NCI-H345 (cell line): ENCODE measurements at places on chromosomes 11 and 22.

- no peak for DNase-seq
Observed at GRCh38 chr22:24441406-24442351, 14.3 kb downstream of the ADORA2A start.

DNA sequence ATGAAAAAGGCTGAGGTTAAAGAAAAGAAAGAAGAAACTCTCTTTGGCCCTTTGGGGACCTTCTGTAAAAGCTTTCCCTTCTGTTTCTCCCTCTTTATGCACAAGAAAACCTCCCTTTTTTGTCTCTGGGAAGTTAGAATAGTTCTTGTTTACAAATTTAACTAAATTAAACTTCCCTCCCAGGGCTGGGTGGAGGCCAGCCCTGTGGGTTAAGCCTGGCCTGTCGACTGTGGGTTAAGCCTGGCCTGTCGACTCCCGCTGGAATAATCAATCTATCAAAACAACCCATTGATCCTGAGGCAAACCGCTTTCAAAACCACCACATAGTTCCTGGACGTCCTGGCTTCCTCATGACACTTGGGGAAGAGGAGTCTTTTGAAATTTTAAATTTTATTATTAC, 1.2 kb upstream of the DRG1 start:
- no peak for DNase-seq

- no peak for DNase-seq
Observed at GRCh38 chr11:16547879-16548278, 190.6 kb upstream of the C11orf58 start.

GRCh38 chr11:88104408-88104807, 70.8 kb downstream of the RAB38 start:
- DNase-seq: no peak

DNA sequence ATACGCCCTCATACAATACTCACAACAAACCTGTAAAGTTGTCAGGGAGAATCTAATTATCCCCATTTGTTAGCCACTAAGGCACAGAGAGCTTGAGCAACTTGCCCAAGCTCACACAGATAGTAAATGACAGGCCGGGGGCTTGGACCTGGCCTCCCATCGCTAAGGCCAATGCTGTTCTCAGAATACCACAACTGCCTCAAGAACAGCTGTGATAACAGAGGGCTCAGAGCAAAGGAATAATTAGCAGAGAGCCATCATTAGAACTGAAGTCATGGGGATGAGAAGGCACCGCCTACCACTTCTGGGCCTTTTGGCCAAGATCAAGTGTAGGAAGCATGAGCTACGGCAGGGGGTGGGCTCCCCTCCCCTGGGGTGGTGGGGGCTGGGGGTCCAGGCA, 98.6 kb downstream of the FEZ1 start:
- DNase-seq: no peak

GRCh38 chr11:57278721-57279095, 41.7 kb upstream of the APLNR start:
- DNase-seq: no peak

GRCh38 chr11:45313171-45313865, 27.2 kb upstream of the SYT13 start:
- DNase-seq: no peak

GRCh38 chr11:123601136-123601535, 53.3 kb downstream of the SCN3B start:
- DNase-seq: no peak

- DNase-seq: no peak
Observed at GRCh38 chr11:10693509-10694081, at the start of gene IRAG1. IRAG1 (minus strand) TSS chr11:10693755; CDS start chr11:10693602, 153 bp downstream.
